Muscle of arm (tissue), 14 donors: ENCODE measurements at places on chromosomes 1 and 21.

- DNase-seq, result no peak
Measured at GRCh38 chr1:215018555-215018954, 64.0 kb upstream of the KCNK2 start.

GRCh38 chr1:12453400-12454343 lies 164.3 kb downstream of the DHRS3 start:
- DNase-seq, result no peak

DNA sequence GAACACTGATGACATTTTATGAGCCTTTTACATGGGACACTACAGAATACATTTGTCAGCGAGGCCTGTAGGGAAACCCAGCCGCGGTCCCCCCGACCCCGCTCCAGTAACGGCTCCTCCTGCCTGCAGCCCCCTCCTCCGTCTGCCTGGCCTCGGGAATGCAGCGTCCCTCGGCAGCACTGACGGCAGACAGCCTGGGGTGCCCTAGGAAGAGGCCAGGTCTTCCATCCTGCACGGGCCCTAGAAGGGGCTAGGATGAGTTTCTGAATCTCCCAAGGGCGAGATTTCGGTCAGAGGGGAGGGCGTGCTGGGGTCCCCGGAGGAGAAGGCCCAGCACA lies 8.4 kb downstream of the SAMD11 start:
- no peak for DNase-seq

- no peak for DNase-seq
Measured at GRCh38 chr1:95352767-95353166, 118.8 kb downstream of the RWDD3 start.

DNA sequence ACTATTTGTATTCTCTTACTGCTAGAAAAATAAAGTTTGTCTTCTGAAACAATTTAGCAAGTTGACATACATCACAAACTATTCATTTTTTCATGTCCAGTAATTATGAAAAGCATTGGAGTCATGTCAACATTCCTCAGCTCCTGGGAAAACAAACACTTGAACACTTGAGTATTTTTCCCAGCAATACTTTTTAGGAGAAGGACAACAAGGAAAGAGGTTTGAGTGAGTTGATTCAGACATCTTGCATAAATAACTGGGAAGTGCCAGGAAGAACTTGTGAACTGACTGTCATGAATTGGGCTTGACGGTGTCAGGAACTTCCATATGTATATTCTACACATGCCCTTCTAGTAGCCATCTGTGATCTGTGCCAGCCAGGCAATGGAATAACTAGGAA lies 195.6 kb downstream of the HMCN1 start:
- DNase-seq, result no peak

DNA sequence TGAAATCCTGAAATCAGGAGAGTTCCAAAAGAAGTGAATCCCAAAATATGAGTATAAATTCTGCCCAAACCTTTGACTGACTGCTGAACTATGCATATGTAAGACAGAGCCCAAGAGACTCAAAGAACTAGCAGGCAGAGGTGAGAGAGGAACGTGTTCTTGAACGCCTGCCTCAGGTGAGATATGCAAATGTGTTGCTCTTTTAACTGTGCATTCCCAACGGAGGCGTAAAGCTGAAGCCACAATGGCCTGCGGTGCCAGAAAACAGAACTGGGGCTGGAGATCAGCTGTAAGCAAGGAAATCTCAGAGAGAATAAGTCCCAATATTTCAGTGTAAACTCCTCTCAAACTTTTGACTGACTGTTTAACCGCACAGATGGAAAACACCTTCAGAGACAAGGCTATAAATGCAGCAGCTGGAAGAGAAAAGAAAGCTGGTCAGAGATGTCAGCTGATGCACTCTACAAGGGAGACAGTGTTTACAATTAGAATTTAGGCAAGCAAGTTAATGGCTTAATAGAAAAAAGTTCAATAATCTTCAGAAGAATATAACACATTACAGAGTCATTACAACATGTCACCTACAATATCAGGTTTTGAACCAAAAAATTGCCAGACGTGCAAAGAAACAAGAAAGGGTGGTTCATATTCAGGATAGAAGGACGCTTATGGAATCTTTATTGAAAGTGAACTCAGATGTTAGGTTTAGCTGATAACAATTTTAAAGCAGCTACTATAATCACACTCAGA lies 43.0 kb upstream of the TRIM67 start:
- DNase-seq, result no peak

DNA sequence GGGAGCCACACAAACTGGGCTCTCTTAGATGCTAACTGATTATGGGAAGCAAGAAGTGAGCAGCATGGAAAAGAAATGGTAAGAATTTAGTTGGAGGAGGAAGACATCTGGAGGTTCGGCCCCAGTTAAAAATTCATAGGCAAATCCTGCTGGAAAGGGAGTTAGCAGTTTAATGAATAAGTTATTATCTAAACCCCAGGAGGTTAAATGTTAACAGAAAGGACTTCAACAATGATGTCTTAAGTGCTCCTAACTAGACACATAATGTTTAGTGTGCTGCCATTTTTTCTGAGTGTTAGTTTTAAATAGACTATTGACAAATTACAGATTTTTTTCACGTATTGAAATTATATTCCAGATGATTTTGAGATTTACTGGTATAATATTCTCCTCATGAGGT lies 1265.3 kb upstream of the ADGRL2 start:
- DNase-seq, result no peak
